ENCODE measurements at places on chromosomes 5 and 9.
A peak's percentile ranks its signal among the peaks of the same experiment; 100 is the strongest.

DNA sequence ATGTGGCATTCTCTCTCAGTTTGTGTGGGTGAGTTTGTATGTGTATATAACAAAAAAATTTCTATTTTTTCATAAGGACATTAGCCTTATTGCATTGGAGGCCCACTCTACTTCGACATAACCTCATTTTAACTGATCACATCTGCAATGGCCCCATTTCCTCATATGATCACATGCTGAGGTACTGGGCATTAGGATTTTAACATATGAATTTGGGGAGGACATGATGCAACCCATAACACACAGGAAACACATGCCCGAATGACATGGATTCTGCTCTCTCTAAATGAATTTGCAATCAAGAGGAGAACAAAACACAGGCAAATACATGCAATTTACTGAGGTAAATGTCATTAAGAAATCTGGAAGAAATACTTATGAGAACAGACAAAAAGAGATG, 92.1 kb upstream of the COX7C start:
- no peak for DNase-seq

GRCh38 chr5:103305809-103306208, 47.2 kb downstream of the MACIR start:
- no peak for DNase-seq

- DNase-seq: no peak
Measured at GRCh38 chr5:116237917-116238500, 153.2 kb downstream of the COMMD10 start.

DNA sequence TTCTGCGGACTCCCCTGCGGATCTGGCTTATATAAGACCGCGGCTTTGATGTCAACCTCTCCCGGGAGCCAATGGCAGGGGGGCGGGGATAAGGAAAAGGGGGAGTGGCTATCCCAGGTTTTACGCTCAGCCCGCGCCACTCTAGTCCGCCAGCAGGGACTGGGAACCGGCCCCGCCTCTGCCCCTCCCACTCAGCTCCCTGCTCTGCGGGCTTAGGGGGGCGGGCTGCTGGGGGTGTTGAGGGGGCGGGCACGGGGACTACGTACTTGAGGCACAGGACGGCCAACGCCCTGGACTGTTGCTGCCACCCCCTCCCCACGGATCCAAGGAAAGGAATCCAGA, at the start of gene HAND1:
Gene HAND1, minus strand, starts transcription at position 4 of the 342 bp plus-strand sequence. CDS start 219 bp downstream, outside the sequence.
- peak; percentile 83 for DNase-seq

GRCh38 chr9:126700903-126701812, 87.4 kb downstream of the LMX1B start:
- DNase-seq: no peak

GRCh38 chr9:131082774-131083512, 13.4 kb upstream of the AIF1L start:
- DNase-seq: no peak

GRCh38 chr9:100419166-100419565, 7.8 kb upstream of the MSANTD3 start:
- no peak for DNase-seq

GRCh38 chr5:59660737-59661136, 232.8 kb downstream of the PDE4D start:
- no peak for DNase-seq

- DNase-seq: no peak
Measured at GRCh38 chr9:70983723-70984295, 137.6 kb downstream of the TRPM3 start.

DNA sequence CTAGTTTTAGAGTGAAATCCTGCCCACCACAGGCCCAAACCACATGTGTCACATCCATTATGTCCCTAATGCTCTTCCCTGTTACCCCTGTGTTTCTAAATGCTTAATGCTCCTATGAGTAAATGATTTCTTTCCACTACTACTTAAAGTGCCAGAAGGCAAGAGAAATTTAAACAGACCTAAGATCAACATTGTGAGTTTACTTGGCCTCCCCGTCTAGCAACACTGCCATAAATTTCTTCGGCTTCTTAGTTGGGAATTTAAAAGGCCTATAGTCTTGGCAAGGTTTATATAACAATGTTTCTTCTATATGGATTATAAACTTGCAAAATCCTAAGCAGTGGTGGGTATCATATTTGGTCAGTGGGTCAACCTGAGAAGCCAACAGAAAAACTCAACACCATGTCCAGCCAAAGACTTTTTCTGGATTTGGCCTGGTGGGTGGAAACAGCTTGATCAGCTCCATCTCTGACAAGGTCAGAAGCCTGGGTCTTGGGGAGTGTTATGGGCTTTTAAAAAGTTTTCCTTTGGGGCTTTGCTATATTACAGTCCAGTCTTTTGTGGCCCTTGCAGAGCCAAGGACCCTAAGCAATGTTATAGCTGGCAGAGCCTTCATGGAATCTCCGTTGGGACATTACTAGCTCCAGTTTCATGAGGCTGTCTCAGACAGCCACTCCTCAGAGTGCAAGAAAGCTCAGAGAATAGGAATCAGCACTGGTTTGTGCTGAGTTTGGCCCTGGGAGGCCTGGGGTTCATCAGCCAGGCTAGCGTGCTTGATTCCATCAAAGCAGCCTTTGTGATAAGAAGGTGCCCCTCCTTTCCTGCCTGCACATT, 119.8 kb downstream of the PRDM6 start:
- no peak for DNase-seq

DNA sequence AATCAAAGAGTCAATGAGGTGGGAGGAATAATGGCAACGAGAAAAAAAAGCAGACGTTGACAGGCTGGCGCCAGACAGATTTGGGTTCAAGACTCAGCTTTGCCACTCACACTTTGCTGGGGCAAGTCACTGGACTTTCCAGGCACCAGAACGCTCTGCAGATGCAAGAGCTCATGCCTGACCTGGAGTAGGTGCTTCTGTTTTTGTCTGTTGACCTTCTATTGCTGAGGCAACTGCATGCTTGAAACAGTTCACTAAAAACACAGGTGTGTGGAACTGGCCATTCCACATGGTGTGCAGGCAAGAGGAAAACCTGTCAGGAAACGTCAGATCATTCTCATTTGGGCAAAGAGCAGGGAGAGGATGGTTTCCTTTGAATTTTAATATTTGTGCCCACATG, 161.2 kb upstream of the SMIM23 start:
- no peak for DNase-seq

DNA sequence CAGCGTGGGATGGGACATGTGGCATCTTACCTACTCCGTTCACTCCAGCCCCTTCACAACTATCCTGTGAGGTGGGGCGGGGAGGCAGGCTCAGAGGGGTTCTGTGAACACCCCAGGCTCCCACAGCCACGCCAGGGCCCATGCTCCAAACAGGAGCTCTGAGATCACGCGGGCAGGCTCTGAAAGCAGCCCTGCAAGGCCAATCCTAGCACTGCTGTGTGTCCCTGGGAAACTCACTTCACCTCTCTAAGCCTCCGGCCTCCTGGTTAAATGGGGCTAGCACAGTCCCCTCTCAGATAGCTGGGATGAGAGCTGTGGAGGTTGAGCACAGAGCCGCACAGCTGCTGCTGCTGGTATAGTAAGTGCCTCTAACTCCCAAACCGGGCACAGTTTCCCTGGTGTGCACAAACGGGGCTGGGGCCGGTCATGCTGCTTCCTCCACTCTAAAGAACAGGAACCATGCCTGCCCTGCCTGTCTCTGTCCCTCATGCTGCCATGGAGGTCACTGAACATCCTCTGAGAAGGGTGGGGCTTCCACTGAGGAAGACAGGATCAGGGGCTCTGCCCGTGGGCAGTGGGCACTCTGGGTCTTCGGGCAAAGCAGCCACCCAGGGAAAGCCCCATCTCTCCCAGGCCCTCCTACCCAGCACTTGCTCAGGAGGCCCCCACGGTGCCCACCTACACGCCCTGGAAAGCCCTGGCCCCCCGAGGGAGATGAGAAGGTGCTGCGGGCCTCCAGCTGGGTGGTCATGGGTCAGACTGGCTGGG, 13.0 kb upstream of the ASS1 start:
- no peak for DNase-seq

DNA sequence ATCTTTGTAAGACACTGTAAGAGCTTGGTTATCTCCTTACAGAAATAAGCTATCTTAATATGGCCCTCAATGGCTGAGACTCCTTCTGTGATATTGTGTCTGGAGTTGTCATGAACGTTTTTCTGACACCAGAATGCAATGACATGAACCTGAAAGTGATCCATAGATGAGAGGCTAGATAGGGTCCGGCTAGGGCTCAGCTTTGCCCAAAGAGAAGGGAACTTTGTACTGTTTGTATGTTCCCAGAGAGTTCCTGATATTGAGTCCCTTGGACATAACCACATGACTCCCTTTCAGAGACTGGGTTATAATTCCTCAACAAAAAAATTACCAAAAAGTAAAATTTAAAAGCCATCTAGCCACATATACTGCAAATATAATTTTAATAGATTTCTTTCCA, 575.8 kb upstream of the CLINT1 start:
- no peak for DNase-seq

DNA sequence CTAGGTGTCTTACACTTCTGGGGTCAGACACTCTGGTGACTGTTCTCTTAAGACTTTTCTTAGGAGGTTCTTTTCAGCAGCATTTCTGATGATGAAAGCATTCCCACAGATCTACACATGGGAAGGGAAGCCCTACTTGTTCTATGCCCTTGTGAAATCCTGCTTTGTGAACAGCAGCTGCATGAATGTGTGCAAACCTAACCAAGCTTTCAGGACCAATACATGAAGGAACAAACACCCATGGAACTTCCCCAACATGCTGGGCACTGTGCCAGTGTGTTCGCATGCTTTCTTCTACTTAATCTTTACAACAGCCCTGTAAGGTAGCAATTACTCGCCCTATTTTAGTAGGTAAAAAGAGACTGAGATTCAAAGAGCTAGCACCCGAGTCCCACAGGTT, 439.9 kb upstream of the KLF4 start:
- no peak for DNase-seq

DNA sequence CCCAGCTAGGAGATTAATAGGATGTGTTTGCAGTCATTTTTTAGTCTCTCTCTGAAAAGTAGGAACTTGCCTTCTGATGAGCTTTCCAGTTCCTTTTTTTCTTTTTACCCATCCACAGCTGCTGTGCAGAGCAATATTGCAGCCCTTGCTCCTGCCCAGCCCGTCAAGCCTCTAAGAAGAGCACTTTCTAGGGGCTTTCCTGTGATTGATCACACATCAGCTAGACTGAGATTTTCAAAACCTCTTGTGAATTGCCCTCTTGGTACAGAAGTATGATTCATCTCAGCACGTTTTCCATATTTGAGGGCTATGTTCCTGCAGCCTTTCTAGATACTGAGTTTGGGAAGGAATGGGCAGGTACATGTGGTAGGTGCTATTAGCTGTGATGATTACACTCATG, 93.9 kb downstream of the GALNT10 start:
- no peak for DNase-seq

GRCh38 chr5:59390989-59391388, 502.5 kb downstream of the PDE4D start:
- DNase-seq: no peak

- DNase-seq: no peak
Measured at GRCh38 chr9:17776735-17777134, 197.9 kb downstream of the SH3GL2 start.

- no peak for DNase-seq
Measured at GRCh38 chr9:133375116-133375723, 640 bp downstream of the SURF4 start.

- DNase-seq: no peak
Measured at GRCh38 chr5:133713751-133714150, 101.4 kb upstream of the FSTL4 start.

DNA sequence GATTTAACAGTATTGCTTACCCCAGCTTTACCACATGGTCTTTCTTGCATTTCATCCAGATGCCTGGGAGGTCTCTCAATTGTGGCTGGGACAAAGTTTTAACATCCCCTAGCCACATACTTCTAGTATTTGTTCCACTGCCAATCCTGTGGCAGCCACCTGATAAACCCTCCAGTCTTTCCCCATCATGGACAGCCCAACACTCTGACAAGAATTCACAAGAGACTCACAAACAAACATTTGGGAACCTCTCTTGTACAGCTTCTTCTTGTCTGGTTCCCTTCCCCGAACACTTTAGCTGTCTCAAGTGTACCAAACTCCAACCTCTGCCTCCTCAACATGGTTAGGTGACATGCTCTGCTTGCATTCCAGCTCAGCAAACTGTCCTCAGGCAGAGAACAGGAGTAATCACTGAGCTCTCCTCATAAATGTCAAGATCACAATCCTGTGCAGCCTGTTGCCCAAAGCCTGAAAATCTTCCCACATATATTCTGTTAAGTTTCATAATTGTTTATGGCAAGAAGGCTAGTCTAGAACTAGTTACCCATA, 59.7 kb downstream of the STRBP start:
- DNase-seq: no peak

GRCh38 chr5:124773315-124774311, 27.2 kb upstream of the ZNF608 start:
- DNase-seq: no peak

- no peak for DNase-seq
Measured at GRCh38 chr9:33684831-33685230, 110.5 kb upstream of the PRSS3 start.

DNA sequence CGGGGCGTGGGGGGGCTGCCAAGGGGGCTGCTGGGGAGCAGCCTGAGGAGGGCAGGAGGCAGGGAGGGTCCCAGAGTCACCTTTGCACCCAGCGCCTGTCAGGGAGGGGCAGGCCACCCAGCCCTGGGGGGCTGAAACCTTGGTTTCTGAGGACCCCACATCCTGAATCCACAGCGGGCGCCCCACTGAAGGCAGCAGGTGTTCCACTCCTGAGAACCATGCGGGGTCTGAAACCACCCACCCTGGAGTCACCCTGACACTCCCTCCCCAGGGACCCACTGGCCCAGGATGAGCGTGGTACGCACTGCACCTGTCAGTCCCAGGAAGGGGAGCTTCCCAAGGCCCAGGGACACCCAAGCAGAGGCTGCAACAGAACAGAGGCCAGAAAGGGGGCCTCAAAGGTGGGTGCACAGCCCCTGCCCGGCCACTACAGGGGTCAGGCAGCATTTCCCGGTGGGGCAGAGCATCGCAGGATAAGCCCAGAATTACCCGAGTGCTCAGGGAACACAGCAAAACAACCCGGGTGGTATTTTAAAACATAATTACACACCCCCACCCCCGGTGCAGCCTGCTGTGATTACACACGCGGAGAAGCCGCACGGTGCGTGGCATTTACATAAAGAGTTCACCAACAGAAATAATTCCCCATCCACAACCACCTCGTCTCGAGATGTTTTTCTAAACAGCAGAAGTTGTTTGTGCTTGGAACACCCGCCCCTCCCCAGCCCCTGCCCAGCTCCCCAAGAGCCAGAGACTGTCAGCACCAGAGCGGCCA, 57.3 kb upstream of the UBAC1 start:
- DNase-seq: no peak

GRCh38 chr5:72040513-72040912, 66.8 kb upstream of the MAP1B start:
- DNase-seq: no peak

GRCh38 chr5:179986328-179986727, 78.6 kb upstream of the TBC1D9B start:
- DNase-seq: no peak

- DNase-seq: no peak
Measured at GRCh38 chr5:137365126-137365865, 133.8 kb downstream of the SPOCK1 start.
